ENCODE measurements at places on chromosomes 2 and 18.
A peak's percentile ranks its signal among the peaks of the same experiment; 100 is the strongest.

- no peak for DNase-seq
Observed at GRCh38 chr2:67612576-67613042, 215.5 kb downstream of the ETAA1 start.

GRCh38 chr2:8606649-8607550 lies 75.0 kb upstream of the ID2 start:
- DNase-seq: no peak

GRCh38 chr18:79445696-79446561 lies 50.2 kb downstream of the NFATC1 start:
- no peak for DNase-seq

- DNase-seq: no peak
Observed at GRCh38 chr2:235834781-235835180, 333.4 kb downstream of the GBX2 start.

GRCh38 chr2:239307221-239307569 lies 93.6 kb downstream of the HDAC4 start:
- DNase-seq: no peak

- peak; percentile 76 for DNase-seq
Observed at GRCh38 chr2:120228503-120228902, 5.3 kb upstream of the TMEM185B start.

- no peak for DNase-seq
Observed at GRCh38 chr2:1642993-1643619, 101.2 kb downstream of the PXDN start.

GRCh38 chr18:8375249-8375648 lies 234.0 kb upstream of the RAB12 start:
- peak; percentile 89 for DNase-seq

DNA sequence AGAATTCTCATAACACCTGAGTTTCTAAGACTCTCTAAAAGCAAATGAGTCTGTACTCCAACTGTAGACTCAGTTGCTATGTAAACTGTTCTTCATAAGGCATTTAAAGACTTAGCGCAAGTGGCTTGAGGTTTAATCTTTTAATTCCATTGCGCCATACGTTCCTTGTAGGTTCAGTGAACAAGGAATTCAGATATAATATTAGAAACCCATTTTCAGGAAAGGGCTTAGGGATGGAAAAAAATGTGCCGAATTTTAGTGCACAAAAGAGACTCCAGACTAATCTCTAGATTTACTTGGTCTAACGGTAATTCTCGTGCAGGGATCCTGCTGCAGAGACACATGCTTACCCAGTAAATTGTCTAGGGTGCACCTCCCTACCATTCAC lies 268.9 kb upstream of the TANK start:
- DNase-seq: no peak

DNA sequence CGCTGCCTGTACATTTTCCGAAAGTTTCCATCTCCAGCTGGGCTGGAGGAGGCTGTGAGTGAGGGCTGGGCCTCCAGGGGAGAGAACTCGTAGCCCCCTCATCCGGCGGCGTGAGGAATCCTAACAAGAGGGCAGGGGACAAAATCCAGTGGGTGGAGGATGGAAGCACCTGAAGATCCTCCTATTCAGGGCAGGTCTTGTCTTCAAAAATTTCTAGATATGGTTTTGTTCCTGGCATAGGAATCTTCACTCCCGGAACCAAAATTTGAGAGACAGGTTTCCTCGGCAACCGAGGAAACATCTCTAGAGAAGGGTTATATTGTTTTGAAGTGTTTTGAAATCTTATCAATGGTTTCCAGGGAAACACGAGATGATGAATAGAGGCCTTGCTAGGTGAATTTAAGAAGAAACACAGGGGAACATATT lies 136.7 kb downstream of the SH3BP4 start:
- DNase-seq: no peak

GRCh38 chr2:233807215-233807865 lies 29.2 kb downstream of the MROH2A start:
- no peak for DNase-seq

- no peak for DNase-seq
Observed at GRCh38 chr18:58152891-58153290, 108.9 kb downstream of the NEDD4L start.

DNA sequence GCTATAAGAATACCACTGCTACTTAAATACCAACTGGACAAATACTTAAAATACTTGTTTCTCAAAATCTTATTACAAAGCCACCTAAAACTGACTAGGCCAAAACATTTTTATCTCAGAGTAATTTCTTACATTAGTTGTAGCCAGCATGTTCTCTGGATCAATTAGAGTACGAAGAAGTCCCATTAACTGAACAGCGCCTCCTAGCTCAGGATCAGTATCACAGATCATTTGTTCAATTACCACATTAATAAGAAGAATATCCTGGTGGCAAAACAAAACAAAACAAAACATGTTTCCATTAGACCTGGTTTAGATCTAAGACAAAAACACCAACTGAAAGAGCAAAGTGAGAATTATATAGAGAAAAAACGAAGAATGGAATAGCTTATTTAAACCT lies 36.0 kb downstream of the PPP4R3B start:
- no peak for DNase-seq

- no peak for DNase-seq
Observed at GRCh38 chr2:26646986-26647672, 6.0 kb upstream of the CIB4 start.

- DNase-seq: no peak
Observed at GRCh38 chr2:189651284-189651683, 10.0 kb upstream of the ASNSD1 start.

DNA sequence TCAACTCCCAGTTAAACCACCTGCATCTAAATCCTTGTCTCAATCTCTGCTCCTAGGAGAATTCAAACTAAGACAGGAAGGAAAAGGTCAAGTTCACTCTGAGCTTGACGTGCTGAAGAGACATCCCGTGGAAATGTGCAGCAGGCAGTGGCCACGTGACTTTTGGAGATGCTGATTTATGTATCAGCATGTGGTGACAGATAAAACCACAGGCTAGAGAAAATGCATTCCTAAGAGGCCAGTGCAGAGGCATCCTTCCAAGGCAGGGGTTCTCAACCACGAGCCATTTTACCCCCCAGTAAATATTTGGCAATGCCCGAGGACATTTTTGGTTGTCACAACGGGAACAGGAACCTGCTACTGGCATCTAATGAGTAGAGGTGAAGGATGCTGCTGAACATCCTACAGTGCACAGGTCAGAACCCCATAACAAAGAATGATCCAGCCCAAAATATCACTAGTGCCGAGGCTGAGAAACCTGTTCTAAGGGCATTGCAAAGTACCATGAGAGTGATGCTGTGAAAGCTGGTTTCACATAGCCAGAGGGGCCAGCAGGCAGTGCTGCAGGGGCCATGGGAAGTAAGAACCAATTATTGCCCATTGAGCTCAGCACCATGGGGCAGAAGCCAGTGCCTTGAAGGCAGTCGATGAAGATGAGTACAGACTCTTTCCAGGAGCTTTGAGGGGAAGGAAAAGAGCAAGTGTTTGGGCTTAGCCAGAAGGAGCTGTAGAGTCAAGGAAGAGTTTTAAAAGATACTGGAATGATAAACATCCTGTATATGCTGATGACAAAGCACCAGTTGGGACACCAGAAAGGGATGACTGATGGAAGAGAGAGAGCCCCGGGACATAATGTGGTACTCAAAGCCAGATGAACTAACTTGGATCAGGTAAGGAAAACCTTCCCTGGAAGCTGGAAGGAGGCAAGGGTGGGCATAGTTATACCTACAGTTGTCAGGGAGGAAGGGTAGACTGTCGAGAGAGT lies 174.6 kb downstream of the HAUS1 start:
- DNase-seq: no peak

- no peak for DNase-seq
Observed at GRCh38 chr2:61255580-61256437, 93.8 kb downstream of the C2orf74 start.

DNA sequence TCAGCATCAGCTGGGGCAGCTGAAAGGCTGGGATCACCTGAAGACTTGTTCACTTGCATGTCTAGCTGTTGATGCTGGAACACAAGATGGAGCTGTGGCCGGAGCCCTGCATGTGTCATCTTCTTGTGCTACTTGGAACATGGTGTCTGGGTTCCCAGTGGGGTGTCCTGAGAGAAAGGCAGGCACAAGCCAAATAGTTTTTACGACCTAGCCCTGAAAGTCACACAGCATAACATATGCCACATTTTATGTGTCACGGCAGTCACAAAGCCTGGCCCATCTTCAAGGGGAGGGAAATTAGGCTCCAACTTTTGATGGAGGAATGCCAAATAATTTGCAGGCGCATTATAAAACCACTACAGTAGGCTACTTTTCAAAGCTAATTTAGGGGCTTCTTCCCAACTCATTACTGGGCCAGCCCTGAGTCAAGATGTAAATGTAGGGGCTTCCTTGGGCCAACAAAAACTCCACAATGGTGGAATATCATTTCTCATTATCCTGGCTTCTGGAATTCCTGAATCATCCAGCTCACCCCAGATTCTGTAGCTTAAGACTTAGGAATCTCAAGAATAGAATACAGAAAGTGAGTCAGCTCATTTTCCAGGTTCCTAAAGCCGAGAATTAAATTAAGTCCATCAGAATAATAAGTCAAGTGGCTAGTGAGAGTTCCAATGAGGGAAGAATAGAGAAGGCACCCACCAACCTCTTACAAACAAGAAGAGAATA lies 543.0 kb downstream of the TNS1 start:
- DNase-seq: no peak

DNA sequence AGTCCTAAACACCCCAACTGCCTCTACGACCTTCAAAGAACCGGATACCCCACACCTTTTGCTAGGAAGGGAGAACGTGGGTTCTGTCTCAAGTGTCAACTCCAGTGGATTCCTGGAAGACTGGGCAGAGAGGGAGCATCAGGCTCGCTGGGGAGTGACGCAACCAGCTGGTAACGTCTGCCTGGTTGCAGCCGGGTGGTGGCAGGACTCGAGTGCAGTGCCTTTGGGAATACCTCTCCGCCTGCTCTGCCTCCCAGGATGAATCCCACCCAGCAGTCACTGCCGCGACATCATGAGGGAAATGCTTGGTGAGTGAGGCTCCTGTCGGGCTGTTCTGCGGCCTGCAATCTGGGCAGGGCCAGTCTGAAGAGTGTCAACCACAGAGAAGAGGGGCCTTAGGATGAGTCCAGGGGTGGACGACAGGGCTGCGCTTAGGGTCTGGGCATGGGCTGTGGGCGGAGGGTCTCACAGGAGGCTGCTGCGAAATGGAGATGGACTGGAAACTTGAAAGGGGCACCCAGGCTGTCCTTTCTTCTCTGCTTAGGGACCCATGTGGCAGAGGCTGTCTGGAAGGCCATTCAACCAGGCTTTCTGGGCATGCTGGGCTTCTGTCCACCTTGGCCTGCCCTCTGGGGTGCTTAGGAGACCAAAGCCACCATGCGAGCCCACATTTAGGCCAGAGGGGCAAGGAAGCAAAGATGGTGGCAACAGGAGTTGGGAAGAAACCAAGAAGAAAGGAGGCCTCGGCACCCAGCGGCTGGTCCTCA lies 12.9 kb downstream of the GPR17 start:
- no peak for DNase-seq

- DNase-seq: no peak
Observed at GRCh38 chr18:23115683-23116096, 19.6 kb upstream of the CABLES1 start.

DNA sequence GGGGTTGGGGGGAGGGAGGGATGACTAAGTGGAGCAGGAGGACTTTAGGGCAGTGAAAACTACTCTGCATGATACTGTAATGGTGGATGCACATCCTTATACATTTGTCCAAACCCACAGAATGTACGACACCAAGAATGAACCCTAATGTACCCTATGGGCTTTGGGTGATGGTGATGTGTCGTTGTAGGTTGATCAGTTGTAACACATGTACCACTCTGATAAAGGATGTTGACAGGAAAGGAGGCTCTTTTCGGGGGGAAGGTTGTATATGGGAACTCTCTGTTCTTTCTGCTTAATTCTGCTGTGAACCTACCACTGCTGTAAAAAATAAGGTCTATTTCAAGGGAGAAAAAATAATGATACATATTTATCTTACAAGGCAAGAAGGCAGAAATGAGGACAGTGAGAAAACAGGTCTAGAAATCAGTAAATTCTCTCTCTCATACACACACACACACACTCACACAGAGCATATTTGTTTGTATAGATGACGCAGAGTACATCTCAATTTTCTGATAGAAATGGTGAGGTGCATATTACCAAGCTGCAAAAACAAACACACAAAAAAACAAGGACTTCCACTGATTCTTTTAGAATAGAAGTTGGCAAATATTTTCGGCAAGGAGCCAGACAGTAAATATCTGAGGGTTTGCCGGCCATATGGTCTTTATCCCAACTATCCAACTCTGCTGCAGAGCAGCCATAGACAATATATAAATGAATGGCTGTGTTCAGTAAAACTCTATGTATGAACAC lies 20.2 kb downstream of the FAM124B start:
- no peak for DNase-seq

DNA sequence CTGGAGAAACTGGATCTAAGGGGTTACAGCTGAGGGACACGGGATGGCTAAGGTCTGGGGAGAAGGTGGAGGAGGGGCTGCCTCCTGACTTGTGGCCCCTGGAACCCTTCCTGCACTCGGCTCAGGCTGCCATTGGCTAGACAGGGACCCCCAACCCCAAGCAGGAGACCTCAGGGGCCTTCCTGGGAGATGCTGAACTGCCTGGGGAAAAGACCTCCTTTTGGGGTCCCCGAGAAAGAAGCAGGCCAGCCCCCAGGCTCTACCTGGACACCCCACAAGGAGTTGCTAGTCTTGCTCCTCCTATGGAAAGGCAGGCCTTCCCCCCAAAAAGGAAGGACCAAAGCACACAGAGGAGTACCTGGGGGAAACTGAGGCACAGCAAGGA lies 10.1 kb upstream of the BOK start:
- no peak for DNase-seq

DNA sequence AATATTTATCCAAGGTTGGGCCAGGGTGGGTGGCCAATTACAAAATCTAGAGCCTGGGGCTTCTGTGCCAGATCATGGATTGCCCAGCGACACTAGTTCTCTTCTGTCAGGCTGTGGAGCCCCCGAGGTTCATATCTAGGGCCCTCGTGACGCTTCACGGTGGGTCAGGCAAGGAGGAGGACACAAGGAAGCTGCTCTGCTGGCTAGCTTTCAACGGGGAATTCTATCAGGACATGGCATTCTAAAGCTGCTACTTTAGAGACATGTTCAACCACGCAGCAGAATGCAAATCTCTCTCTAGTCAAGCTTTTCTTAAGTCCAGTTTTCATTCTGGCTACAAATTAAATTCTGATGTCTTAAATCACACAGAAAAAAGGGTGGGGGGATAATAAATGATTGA lies 180.2 kb downstream of the THADA start:
- no peak for DNase-seq
